Stimulated activated CD8-positive, alpha-beta memory T cell treated with anti-CD3 and anti-CD28 coated beads, Interleukin-15, amount 100 ng/mL, for 1 hour (primary cell): ENCODE measurements at places on chromosomes 2 and 18.

DNA sequence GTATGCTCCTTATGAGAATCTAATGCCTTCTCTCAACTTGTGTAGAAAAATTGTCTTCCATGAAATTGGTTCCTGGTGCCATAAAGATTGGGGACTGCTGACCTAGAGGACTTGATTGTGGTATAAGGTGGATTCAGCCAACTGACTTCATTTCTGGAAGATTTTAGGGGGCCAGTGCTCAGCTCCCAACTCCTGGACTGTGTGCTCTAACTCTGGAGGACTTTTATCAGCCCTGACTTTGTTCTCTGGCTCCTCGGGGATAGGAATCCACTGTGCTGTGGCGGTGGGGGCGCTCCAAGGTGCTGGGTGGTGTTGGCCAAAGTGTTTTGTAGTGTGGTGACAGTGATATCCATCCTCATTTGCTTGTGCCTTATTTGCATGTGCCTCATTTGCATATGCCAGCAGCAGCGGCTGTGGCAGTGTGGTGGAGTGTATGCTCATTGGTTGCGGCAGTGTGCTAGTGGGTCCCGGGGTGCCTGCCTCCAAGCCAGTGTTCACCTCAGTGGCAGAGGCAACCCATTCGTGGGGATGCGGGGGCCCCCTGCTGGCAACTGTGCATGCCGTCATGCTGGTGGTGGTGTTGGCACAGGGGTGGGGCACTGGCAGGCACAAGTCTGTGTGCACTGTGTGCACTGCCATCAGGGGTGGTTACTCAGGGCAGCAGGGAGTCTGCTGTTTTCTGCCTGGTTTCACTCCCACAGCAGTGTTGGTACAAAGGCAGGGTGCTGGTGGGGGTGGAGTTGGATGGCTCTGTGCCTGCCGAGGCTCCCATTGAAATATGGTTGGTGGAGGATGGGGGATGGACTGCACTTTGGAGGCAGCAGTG is 19.6 kb downstream of the EHBP1 start:
- no peak for DNase-seq

DNA sequence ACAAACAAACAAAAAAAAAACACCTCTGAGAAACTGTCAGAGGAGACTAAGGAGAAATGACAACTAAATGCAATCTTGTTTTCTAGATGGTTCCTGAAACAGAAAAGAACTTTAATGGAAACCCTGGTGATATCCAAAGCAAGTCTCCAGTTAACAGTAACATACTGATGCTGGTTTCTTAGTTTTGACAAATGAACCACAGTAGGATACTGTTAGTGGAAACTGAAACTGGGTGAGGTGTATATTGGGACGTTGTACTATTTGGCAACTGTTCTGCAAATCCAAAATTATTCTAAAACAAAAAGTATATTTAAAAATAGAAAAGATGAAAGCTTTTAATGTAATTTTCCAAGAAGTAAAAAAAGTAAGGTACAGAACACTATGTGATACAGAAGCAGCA is 11.4 kb downstream of the SESTD1 start:
- no peak for DNase-seq

DNA sequence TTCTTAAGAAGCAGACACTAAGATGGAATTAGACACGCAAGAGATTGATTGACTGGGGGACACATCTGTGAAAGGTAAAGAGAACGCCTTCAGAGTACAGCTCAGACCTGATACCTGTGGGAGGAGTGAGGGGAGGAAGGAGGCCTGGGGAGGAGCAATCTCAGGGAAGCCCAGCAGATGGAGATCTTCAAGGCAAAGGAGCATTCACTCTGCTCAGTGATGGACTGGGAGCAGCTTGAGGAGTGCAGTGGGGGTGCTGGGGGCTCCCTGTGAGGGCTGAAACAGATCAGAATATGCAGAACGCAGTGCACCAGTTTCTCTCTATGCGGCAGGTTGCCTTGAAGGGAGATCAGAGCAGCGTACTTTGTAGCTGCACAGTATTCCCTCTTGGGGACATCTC is 103.7 kb upstream of the ATP8B1 start:
- no peak for DNase-seq

DNA sequence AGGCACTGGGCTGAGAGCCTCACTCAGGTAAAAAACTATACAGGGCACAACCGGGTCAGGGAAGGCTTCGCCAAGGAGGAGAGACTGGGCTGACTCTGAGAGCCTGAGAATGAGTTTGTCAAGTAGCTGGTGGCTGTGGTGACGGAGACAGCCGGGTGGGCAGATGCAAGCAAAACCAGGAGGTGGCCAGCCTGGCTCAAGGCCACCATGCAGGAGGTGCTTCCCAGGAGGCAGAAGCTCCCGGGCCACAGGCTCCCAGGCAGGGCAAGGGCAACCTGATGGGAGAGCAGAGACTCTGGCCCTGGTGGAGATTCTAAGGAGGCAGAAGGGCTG is 2.9 kb upstream of the INHBB start:
- no peak for DNase-seq

- no peak for DNase-seq
Measured at GRCh38 chr18:25144820-25145219, 207.1 kb downstream of the ZNF521 start.

- no peak for DNase-seq
Measured at GRCh38 chr2:240839152-240840143, 19.4 kb upstream of the KIF1A start.

- DNase-seq: no peak
Measured at GRCh38 chr2:143839456-143839855, 680.5 kb downstream of the ZEB2 start.

- no peak for DNase-seq
Measured at GRCh38 chr2:70515938-70516337, 37.7 kb downstream of the TGFA start.

GRCh38 chr2:45029215-45029614 is 20.0 kb upstream of the SIX2 start:
- DNase-seq: no peak

- no peak for DNase-seq
Measured at GRCh38 chr2:73218298-73218697, 4.3 kb downstream of the SMYD5 start.

- DNase-seq: no peak
Measured at GRCh38 chr2:237479747-237480146, 7.3 kb upstream of the MLPH start.

- DNase-seq: peak; percentile 23
Measured at GRCh38 chr2:9139491-9140443, 66.8 kb upstream of the ASAP2 start.
